ENCODE measurements at places on chromosomes 13 and 19.
A peak's percentile ranks its signal among the peaks of the same experiment; 100 is the strongest.

- DNase-seq: no peak
Observed at GRCh38 chr13:28355046-28355821, 139.7 kb downstream of the FLT1 start.

- no peak for DNase-seq
Observed at GRCh38 chr13:97621631-97622030, 187.7 kb downstream of the RAP2A start.

DNA sequence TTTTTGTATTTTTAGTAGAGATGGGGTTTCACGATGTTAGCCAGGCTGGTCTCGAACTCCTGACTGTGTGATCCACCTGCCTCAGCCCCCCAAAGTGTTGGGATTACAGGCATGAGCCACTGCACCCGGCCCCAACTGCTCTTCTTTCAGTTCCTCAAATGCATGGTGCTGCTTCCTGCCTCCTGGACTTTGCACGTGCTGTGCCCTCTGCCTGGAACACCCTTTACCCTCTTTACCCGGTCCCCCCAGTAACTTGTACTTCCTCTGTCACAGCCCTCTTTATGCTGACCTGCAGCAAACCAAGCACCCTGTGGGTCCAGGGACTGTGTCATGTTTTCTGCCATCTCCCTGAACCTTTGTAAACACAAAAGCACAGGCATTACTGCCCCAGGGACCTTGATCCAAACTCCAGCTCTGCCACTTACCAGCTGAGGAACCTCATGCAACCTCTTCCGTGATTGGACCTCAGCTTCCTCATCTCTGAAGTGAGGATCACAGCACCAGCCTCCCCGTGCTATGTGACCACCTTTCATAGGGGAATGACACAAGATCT lies 3.8 kb downstream of the BLVRB start:
- no peak for DNase-seq

DNA sequence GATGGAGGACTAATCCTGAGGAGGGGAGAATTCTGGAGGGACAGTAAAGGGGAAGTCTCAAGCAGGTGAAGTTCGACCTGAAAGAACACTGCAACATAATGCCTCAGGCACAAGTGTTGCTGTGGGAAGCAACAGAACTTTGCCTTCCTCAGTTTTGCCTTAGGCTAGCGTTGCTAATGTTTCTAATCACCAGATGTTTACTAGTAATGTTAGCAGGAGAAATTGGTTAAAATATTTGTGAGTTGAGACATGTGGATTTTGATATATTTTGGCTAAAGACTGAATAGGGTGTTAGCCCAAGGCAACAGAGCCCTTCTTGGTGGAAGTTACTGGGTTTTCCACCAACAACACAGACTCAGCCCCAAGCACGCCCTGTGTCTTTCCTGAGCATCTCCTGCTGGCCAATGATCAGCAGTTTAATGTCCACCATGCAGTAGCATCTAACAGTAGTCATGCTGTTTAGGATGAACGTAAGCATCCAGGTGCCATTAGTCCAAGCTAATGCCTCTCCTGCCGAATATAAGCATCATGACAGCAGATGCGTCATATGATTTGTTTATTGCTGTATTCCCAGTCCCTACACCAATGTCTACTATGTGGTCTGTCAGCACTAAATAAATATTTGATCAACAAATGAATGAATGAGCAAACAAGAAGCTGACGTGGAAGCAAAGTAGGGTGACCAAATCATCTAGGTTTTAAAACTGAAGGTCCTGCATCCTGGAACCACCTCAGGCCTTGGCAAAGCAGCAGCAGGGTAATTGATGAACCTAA lies 511.9 kb upstream of the HTR2A start:
- DNase-seq: no peak

- DNase-seq: no peak
Observed at GRCh38 chr13:40355126-40355724, 311.2 kb downstream of the FOXO1 start.

GRCh38 chr13:32590266-32590665 lies 4.0 kb downstream of the PDS5B start:
- no peak for DNase-seq

DNA sequence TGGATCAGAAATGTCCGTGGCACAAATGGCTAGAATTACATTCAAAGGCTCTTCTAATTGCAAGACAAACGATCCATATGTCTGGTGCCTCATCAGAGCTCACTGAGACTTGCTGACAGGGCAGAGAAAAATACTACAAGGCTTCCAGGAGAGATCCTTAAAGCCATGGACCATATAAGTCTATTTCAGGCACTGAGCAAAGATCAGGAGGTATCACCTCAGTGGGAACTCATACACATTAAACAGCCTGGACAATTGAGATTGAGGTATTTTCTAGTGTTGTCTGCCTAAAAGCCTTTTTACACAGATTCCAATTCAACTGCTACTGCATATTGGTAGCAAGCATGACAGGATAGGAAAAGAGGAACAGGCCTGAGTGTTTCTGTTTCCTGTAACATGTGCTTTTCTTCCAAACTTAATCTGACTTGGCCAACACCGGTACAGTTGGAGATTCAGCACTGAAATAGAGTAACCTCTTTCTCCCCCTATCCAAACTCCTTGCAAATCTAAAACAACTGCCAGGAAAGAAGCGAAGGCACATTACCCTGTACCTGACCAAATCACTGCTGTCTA lies 65.9 kb downstream of the SERP2 start:
- DNase-seq: no peak

GRCh38 chr13:94583926-94584325 lies 12.0 kb downstream of the TGDS start:
- DNase-seq: peak; percentile 29
